T-helper 1 cell (primary cell): ENCODE measurements at places on chromosomes 3 and 15.

- DNase-seq = no peak
These were observed 163.4 kb downstream of the PTPRG start for GRCh38 chr3:61724801-61725200.

GRCh38 chr15:90126022-90126421 is 23.8 kb upstream of the IDH2 start:
- no peak for DNase-seq

DNA sequence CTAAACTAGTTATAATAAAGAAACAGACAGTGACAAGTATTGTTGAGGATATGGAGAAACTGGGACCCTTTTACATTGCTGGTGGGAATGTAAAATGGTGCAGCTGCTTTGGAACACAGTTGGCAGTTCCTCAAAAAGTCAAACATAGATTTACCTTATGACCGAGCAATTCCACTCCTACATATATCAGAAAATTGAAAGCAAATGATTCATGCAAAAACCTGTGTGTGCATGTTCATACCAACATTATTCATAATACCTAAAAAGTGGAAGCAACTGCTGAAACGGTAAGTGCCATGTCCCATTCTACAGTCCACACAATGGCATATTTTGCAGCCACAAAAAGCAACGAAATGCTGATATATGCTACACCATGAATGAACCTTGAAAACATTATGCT is 12.2 kb upstream of the SEC61A1 start:
- DNase-seq = no peak

DNA sequence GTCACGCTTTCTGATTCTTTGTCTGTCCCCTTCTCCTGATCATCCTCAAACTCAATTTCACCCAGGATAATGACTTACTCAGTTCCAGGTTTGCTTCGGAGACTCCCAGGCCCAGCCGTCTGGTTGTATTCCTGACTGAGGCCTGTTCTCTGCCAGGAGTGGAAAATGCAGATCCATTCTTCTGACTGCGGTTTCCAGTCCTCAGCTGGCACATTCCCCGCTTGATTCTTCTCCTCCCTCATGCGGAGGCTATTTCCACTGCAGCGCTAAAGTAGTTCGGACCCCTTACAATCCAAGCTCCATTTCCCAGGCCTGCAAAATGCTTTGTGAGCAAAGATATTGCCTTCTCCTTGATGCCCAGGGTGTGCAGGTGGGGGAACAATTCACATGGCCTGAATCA is 47.2 kb upstream of the GALNT15 start:
- DNase-seq = no peak

GRCh38 chr3:149585401-149585726 is 72.5 kb downstream of the WWTR1 start:
- no peak for DNase-seq

GRCh38 chr3:150972366-150973071 is at the start of gene CLRN1:
CLRN1 (minus strand) TSS chr3:150972727; CDS start chr3:150972708, 19 bp downstream.
- no peak for DNase-seq

DNA sequence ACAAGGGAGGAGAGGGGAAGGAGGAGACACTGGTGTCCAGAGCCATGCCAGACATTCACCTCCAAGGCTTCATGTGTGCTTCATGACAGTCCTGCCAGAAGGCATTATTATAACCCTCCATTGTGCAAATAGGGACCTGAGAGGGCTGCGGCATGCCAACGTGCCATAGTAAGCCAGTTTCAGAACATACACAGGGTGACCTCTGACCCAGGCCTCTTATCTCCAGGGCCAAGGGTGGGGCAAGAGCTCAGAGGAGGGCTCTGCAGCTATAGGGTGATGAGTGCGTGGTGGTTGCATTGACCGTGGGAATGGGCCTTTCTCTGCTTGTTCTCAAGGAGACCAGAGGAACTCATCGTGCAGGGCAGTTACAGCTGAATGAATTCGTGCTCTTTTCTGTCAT is 9.7 kb upstream of the ACSBG1 start:
- no peak for DNase-seq

GRCh38 chr3:149947231-149947630 is 23.5 kb downstream of the PFN2 start:
- DNase-seq = no peak

DNA sequence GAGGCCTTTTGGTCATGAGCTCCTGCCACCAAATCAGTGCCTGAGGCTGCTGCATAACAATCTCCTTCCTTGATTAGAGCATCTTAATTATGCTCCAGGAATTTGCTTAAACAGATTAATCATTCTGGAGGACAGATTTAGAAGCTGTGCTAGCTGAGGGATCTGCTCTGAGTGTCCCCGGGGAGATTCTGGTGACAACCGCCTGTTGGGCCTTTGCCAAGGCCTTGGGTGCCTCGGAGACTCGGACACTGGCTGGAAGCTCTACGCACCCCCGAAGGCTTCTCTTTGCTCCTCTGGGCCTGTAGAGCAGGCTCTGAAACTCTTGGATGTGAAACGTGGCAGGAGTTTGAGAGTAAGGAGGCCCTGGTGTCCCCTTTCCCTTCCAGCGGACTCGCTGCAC is 264.1 kb downstream of the CD47 start:
- no peak for DNase-seq

DNA sequence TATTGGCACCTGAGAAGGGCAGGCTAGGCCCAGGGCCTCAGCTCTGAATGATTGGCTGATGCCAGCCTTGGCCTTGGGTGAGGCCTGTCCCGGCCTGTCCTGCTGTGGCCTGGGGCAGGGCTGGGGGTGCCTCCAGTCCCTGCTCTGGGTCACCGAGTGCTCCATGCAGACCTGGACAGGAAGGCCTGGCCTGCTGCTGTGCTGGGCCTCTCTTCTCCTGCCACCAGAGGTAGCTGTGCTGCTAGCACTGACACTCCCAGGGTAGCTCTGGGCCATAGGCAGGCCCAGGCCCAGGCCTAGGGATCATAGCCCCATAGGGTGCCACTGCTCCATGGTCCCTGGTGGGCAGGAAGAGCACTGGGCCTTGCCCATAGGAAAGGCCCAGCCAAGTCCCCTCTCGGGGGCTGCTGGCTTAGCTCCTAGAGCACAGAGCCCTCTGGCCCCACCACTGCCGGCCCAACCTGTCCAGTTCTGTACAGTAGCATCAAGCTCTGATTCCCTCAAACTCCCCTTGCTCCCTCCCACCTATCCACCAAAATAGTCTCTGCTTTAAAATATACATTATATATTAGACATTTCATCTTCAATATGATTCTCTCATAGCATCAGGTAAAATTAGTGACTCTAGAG is 18.2 kb downstream of the ABTB1 start:
- no peak for DNase-seq

DNA sequence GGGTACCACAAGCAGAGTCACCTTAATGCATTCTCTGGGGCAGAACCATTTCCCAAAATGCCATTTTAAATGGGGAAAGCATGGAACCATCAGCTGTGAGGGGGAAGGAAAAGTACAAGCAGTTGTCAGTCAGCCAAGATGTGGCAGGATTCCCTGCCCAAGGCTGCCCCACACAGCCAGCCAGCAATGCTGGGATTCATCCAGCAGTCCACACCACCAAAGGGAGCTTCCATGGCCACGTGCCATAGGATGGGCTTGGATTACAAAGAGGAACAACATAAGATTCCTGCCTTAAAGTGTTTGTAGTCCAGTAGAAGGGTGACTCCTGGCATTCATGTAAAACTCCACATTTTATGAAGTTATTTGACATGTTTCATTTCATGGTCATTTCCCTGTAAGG is 233.3 kb downstream of the SHOX2 start:
- DNase-seq = no peak

DNA sequence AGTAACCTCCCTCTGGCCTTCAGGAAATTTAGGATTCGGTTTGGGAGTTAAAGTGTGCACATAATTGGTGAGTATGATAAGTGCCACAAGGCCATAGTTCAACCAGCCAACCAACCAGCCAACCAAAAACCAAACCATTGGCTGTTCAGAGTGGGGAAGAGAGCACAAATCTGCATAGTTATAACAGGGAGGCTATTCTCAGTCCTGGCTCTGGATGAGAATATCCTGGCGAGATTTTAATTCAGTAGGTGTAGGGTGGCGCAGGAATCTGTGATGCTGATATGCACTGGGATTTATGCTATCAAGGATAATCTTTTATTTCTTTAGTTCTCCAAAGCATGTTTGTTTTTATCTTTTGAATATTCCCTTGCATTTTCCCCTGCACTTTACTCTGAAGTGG is 49.1 kb downstream of the AKAP13 start:
- DNase-seq = no peak

DNA sequence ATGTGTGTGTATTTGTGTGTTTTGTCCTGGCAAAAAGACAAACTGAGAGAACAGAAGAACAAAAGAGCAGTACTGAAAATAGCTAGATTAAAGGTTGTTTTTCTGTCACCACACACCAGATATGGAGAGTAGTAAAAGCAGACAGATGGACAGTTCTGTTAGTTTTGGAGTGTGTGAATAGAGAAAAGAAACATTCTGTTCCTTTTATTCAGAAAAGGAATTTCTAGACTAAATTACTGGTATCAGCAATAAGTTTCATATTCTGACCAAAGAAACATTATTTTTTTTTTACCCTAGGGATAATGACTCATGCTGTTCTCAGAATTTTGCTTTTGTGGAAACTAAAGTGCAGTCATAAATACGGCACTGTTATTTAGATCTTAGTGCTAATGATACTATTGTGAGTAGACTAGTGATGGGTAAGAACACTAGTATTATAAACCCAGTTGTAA is 32.9 kb downstream of the PIK3CA start:
- no peak for DNase-seq
